ENCODE measurements at places on chromosomes 2 and 18.

DNA sequence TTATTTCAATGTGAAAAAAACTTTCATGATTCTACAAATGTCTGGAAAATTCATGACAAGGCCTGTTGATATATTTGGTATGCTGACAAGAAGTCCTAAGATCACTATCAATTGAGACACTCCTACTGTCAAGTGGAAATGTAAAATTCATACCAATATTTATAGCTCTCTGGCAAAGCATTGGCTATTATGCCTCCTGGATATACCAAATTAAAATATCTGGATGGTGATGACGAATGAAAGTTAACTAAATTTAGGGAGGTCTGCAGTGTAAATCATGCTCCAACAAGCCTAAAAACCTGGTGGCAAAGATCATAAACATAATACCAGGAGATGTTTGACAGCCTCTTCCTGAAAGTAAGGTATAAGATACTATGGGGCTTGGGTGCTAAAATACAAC is 41.1 kb upstream of the TCF4 start:
- no peak for DNase-seq

DNA sequence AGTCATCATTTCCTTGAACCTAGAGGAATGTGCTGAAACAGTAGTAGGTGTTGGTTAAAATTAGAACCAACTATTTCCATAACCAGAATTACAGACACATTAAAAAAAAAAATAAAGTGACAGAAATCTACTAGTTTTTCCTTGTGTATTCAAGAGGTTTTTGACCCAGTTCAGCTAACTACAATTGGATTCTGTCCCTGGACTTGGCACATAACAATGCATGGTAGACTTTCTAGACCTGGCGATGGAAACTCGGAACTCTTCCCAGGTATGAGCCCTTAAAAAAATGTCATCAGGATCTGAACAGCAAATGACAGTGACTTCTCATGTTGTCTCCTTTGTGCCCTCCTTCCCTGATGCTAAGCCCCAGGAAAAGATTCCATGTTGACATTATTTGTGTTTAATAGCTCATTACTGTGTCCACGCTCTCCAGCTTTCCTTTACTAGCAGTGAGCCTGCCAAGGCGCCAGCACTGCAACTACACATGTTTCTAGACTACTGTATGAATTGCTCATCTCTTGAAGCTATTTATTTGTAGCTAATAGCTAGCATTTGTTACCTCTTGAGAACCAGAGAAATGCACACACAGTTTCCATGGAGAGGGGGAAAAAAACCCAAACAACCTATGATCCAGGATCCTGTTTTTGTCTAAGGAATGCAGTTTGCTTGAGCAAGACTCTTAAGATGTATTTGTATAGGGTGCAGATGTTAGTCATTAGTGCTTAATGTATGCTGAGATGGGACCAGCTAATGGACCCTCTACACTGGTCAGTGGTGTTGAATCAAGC is 148.5 kb downstream of the FMNL2 start:
- DNase-seq: no peak

GRCh38 chr18:8800445-8800844 is 95.1 kb downstream of the MTCL1 start:
- no peak for DNase-seq

GRCh38 chr18:47710451-47710850 is 220.0 kb downstream of the SMAD2 start:
- no peak for DNase-seq

GRCh38 chr2:128273469-128274081 is 45.1 kb downstream of the HS6ST1 start:
- DNase-seq: no peak

DNA sequence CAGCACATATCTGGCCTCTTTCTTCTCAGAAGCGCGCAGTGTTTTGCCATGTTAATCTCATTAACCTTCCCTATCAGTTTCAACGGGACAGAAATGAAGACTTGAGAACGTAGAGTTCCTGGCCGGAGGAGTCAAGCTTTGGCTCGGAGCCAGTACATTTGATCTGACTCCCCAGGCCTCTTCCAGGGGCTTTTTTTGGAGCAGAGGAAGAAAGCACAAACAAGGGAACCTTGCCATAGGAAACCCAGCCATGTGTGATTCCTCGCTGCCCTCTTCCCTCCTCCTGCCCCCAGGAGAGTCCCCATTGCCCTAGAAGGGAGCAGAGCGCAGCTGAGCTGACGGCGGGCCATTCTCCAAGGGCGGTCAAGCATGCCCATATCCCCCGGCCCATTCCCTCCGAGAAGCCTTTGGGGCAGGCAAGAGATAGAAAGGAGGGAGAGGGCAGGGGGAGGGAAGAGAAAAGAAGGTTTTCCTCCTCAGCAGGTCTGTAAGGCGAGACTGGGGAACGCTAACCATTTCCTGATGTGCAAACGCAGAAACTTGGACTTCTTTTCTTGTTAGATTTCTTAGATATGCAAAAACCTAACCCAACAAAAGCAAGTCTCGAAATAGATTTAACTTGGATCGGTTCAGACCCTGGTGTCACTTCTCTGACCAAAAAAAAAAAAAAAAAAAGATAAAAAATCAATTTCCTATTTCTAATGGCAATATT is 63.7 kb upstream of the POU3F3 start:
- DNase-seq: no peak

- no peak for DNase-seq
These were observed 110.7 kb downstream of the RND3 start for GRCh38 chr2:150376553-150377335.

DNA sequence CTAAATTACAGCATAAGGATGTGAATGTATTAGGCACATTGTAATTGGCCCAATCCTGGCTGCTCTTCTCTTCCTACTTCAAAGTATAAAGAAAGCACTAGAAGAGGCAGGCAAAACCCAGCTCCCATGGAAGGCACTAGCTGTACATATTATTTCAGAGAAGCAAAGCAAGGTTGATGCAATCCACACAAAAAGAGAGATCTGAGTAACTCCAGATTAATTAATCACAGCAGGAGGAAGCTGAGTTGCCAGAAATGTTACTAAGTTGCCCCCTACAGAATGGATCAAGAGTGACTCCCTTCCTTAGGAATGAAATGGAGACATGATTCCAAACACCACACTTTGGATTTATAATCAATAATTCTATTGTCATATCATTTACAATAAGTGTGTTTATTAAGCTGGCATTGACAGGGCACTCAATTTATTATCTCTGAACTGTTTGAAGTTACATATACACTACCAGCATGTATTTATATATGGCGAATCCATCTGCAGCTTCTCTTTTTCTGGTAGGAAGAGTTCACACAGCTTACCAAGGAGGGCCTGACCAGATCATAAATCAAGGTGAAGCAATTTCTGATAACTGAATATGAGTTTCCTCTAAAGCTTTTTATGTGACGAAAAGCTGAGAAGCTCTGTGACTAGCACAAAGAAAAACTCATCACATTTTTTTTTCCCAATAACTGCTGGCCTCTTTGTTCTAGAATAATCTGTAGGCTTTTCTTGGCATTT is 393.1 kb upstream of the LYPD1 start:
- no peak for DNase-seq

DNA sequence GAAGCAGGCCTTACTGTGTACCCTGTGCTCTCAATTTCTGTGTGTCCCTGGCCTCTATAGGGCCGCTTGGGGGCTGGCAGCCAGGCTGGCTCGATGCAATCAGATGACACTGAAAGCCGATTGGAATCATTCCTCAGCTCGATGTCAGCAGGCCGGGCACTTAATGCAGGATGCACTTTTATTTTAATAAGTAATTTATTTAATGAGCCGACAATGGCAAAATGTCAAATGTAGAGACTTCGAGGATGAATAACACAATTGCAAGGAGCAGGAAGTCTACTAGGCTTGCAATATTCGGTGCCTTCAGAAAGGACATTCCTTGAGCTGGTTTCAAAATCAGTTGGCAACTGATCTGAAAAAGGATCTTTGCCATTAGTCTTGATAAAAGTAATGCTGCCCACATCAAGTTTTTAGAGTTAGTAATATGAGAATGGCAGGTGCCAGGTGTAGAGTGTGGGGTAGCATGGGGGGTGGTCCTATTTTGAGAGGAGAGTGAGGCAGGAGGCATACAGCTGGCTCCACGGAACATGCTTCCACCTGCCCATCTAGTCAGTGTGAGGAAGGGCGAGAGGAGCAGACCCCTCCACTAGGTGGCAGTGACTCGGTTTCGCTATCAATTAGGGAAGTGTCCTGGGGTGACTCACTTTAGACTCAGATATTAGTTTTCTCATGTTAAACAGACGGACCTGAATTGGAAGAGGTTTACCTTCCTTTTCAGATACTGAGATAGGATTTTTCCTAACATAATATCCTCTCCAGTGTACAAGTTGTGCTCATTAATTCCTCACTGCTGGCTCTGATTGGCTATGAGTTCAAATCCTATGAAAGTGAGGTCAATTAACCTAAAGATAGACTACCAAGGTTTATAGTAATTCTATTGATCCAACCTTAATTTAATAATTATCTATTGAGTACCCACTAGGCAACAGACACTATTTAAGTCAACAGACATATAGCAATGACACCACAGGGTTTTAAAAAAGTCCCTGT is 80.9 kb downstream of the NABP1 start:
- DNase-seq: no peak

GRCh38 chr2:235968616-235969324 is 199.4 kb downstream of the GBX2 start:
- DNase-seq: no peak

- DNase-seq: no peak
These were observed 9.5 kb upstream of the ZNF396 start for GRCh38 chr18:35386600-35387100.

DNA sequence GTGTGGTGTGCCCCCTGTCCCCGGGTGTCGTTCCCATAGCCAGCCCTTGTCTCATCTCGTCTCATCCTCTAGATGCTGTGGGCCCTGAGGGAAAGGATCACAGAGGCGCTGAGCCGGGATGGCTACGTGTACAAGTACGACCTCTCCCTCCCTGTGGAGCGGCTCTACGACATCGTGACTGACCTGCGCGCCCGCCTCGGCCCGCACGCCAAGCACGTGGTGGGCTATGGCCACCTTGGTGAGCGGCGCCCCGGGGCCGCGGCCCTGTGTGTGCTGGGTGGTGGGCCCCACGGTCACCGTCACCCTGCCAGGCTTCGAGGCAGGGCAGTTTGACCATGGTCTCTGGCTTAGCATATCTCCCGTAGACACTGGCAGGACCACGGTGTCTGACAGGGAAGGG is 20.8 kb upstream of the GAL3ST2 start:
- DNase-seq: no peak

- DNase-seq: no peak
These were observed 40.2 kb downstream of the EPAS1 start for GRCh38 chr2:46337208-46337994.

- no peak for DNase-seq
These were observed 139.6 kb upstream of the PELI1 start for GRCh38 chr2:64283641-64284361.

GRCh38 chr2:181104512-181105115 is 124.2 kb downstream of the UBE2E3 start:
- DNase-seq: no peak

DNA sequence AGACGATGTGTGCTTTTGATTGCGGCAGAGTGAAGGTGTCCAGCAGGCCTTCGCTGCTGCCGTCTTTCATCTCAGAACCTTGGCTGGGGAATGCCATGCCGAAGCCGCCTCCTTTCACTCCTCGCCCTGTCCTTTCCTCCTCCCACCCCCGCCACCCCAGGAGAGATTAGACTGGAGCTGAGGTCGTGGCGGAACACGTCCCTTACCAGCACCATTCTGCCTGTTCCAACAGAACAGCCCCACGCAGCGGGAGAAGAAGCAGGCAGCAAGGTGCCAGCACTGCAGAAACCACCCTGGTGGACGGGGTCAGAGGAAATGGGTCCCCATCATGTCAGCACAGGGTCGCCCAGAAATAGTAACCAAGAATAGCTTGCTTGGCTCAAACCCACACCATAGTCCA is 24.8 kb upstream of the RBM44 start:
- DNase-seq: no peak

- peak; percentile 6 for DNase-seq
These were observed 5.1 kb downstream of the NOL4 start for GRCh38 chr18:34219651-34220050.

- no peak for DNase-seq
These were observed 64.7 kb downstream of the CCDC148 start for GRCh38 chr2:158391876-158392275.

GRCh38 chr2:169573160-169573973 is at the start of gene FASTKD1:
FASTKD1 (minus strand) TSS chr2:169573865; CDS start chr2:169572029, 1,836 bp downstream.
- peak; percentile 83 for DNase-seq

DNA sequence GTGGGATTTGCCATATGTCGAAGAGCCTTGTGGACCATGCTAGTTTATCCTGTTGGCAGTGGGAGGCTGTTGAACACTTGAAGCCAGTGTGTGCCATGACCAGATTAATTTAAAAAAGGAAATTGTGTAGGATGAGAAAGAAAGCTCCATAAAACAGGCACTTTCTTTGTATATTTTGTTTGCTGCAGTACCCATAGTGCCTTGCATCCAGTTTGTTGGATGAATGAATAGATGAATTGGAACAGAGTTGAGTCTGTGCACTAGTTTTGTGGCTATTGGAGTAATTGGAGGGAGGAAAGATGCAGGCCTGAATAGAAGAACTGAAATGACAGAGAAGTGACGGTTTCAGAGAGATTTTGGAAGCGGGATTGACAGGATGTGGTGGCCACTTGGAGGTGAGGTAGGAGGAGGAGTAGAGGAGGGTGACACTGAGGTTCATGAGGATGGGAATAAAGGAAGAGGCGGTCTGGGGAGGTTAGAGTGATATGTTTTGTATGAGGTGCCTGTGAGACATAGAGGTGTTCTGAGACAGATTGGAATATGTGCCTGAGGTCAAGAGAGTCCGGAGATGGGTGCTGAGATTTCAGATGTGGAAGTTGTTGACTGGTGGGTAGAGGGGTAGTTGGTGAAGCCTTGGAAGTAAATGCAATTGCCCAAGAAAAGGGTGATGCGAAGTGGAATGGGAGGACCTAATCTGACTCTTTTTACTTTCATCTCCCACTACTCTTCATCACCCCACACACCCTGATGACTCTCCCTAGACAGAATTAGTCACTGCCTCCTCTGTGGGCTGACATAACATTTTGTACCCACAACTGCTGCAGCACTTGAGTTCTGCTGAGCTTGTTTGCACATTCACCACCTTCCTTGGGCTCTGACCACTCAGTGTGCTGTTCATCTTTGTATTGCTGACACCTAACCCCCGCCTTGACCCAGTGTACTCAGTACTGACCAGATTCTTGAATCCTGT is 5.1 kb downstream of the DGUOK start:
- no peak for DNase-seq

- DNase-seq: no peak
These were observed 498.4 kb downstream of the STK39 start for GRCh38 chr2:167749016-167749415.

DNA sequence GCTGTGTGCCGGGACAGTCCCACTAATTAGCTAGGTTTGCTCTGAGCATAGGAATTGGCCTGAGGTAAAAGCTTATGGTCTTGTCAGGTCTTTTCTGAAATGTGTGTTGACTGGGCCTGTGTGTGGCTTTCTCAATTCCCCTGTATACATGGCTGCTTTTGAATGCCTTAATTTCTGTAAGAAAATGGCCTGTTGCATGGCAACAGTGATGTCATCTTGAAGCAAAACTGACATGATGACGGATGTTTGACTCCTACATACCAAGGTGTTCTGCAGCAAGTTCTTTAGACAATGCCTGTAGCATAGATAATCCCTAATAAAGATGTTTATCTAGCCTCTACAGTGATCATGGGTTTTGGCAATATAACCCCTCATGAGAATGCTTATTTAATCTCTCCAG is 198.5 kb downstream of the OTX1 start:
- DNase-seq: no peak

All from cerebellar nuclear complex (tissue), 1 donor.